ENCODE measurements at places on chromosomes 16 and 17. TPM values are rescaled to one million over a fixed set of nuclear protein-coding genes. Genes with fewer than 3 reads are reported as not detected.

DNA sequence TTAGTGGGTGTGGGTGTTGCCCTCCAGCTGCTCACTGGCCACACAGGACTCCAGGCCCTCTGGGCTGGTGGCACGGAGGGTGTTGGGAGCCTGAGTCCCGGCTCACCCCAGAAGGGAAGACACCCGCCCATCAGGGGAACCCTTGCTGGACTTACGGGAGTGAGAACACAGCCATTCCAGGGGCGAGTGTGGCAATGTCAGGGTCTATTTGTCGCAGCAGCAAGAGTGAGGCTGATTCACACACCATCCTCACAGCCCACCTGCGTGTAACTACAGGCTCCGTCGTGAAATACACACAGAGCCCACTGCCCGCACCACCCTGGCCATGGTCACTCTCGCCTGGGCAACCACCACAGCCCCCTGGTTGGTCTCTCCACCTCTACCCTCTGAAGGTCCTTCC lies 17.8 kb upstream of the AATK start:
- no peak for DNase-seq

DNA sequence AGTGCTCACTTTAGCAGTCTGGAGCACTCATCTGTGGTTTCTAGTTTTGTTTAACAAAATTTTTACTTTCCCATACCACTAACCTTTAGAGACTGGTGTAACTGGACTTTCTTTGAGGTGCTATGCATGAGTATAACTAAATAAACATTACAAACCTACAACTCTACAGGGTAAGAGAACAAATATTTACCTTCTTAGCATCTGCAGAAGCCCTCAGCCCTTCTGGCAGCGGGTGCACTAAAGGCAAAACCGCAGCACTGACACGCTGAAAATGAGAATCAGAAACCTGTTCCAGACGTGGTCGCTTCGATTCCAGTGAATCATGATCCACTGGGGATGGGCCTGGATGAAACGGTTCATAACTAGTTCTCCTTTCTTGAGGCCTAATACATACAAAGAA lies 43.7 kb downstream of the NCOR1 start:
- DNase-seq: no peak

DNA sequence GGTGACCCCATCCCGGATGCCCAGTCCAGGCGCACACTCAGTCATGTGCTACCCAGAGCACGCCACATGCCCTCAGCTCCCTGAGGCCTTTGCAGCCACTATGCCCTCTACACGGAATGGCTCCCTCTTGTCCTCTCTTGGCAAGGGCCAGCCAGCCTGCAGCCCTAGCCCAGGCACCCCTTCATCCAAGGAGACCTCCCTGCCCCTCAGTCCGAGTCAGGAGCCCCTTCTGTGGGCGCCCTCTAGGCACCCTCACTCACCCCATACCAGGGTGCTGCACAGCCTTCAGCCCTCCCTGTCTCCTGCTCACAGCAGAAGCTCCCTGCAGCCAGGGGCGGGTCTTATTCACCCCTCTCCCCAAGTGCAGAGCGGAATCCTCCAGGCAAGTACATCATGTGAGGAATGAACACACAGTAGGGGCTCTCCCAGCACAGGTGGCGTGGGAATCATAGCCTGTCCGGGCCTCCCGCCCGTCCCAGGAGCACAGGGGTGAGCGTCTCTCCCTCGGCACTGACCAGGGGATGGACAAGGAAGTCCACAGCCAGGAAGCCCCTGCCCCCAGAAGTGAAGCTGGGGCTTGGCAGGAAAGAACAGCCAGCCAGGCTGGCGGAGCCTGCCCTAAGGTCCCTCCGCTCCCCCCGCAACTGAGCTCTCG lies 186.9 kb downstream of the RBFOX3 start:
- no peak for DNase-seq

SMARCE1 gene
- 126 TPM for total RNA-seq

ALKBH5 gene
- total RNA-seq: 58.3 TPM

OR4D2 gene
- not detected for total RNA-seq

DNA sequence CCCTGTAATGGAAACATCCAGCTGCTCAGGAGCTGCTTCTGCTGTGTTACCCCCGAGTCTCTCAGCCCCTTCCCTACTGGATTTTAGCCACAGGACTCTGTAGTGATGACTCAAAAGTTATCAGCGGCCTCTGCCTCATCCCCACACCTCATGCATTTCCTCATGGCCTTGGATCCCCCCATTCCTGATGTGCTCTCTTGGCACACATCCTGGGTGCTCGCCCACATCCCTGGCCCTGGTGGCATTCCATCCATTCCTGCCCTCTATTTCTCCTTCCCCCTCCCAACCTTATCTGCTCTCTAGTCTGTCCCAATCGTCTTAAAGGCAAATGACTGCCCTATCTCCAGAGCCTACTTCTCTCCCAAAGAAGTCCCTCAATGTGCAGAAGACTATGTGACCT lies 24.6 kb downstream of the MARF1 start:
- no peak for DNase-seq

GRCh38 chr17:50922107-50922506 lies 56.0 kb upstream of the TOB1 start:
- DNase-seq: no peak

FAM20A gene
- total RNA-seq: 3.7 TPM

- no peak for DNase-seq
Measured at GRCh38 chr16:57645691-57646387, 17.4 kb downstream of the ADGRG1 start.

DNA sequence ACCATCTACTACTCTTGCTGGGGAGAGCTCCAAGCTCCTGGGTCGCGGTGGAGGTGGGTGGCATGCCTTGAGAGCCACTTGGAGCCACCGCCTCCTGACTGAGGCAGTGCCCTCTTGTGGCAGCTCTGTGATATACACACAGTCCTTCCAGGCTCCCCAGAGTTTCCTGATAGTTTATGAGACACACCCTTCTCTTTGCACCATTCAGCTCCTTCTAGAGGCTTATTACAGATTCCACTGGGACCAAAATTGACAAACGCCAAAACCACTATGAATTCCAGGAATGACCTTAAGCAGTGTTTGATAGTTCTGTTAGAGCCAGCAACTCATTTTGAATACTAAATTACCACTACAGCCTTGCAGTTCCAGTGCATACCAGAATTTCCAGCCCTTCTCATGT lies 170.1 kb upstream of the CDH13 start:
- peak; percentile 1 for DNase-seq

FOXF1 gene
- 0.05 TPM for total RNA-seq

DNA sequence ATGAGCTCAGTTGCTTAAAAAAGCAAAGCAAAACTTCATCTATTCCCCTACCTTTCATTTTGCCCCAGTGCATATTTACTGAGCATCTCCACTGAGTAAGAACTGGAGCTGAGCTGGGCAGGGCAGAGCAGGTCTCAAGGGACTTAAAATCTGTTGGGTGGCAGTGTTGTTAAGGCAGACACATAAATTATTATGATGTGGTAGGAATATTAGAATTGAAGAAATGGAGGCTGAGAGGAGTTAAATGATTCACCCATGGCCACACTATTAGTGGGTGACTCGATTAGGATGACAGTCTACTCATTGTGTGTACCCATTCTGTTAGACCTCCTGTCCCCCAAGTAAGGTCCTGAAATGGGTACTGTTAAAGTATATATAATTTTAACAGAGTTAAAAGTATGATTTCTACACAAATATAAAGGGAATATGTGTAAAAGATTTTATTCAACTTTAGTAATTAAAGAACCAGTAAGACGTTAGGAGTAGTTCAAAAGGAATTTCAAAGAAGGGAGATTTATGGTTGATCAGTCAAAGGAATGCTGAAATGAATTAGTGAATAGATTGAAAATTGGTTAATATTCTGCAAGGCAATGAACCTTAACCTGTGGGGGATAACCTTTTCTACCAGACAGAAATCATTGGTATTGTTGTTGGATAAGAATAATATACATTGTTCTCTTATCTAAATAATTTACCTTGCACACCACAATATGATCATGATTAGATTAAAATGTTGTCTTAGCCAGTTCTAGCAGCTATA lies 17.5 kb downstream of the ITGB3 start:
- DNase-seq: no peak

- no peak for DNase-seq
Measured at GRCh38 chr16:81873843-81874752, 95.0 kb downstream of the PLCG2 start.

DNA sequence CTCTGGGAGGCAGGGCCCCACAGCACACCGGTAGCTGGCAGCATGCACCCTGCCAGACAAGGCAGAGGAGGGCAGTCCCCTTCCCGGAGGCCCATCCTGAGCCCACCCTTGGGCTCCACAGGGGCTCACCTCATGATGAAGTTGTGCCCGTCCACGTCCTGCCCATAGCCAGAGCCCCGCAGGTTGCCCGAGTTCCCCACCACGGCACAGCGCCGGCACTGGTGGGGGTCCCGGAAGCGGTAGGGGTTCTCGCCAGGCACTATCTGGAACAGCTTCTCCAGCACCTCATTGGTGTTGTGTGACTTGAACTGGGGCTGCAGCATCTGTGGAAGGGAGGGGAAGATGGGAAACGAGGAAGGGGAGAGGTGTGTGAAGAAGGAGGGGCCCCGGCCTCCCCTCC lies 44.0 kb downstream of the ST3GAL2 start:
- no peak for DNase-seq

CHST4 gene
- 0.24 TPM for total RNA-seq

RNU2-1 gene
- total RNA-seq: not detected

HBA1 gene
- 222 TPM for total RNA-seq

DNA sequence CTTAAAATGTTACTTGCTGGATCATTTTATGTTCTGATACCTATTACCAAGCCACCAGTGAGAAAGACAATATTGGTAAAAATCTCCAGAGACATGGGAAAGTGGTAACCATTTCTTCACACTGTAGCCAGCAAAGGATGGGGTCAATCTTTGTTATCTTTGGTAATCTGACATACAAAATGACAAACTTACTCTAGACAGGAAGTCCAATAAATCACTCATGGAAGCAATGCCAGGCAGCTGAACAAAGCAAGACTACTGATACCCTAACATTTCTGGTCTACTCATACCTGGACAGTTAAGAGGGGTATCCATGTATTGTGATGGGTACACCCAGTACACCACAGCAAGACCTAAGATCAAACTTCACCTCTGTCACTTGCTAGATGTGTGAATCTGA lies 19.0 kb downstream of the GRB2 start:
- DNase-seq: no peak

DNA sequence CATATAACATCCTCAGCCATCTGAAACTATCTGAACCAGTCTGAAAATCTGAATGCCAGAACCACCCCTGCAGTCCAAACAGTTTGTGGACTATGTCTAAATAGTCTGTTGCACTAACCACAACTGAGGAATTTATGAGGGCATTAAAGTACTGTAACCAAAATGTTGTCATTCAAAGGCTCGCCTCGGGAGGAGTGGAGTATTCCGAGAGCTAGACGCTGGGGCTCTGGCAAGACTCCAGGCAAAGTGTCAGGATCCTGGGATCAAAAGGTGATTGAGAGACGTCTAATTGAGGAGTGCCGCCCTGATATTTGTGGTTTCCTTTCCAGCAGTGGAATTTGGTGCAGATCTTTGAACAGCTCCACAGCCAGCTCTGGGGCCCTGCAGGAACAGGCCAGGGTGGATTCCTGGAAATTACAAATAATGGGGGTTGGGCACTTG lies 142.9 kb upstream of the MYOCD start:
- no peak for DNase-seq

- DNase-seq: no peak
Measured at GRCh38 chr17:69088643-69089200, 28.0 kb upstream of the ABCA9 start.

- DNase-seq: peak; percentile 13
Measured at GRCh38 chr17:79707931-79708891, 22.5 kb upstream of the ENPP7 start.

DNA sequence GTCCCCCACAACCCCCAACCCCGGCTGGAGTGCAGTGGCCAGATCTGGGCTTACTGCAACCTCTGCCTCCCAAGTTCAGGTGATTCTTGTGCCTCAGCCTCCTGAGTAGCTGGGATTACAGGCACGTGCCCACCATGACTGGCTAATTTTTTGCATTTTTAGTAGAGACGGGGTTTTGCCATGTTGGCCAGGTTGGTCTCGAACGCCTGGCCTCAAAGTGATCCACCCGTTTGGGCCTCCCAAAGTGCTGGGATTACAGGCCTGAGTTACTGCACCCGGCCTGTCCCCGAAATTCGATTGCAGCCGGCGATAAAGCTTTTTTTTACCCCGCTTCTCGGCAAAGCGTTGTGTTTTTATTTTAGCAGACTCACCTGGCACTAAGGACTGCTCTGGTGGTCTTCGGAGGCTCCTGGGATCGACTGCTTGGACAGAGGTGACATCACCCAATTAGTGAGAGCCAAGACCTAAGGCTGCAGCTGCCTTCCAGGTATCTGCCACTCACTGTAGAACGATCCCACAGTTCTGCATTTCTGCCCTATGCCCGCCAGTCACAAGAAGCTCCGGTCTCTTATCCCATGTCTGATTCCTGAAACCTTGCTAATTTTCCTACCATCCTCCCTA lies 82.2 kb upstream of the ARL4D start:
- DNase-seq: no peak

GRCh38 chr16:30903596-30903995 lies 7.2 kb downstream of the CTF1 start:
- DNase-seq: no peak

CD300A gene
- 28.0 TPM for total RNA-seq

KRTAP2-1 gene
- not detected for total RNA-seq

- no peak for DNase-seq
Measured at GRCh38 chr17:61380217-61380835, 19.3 kb upstream of the TBX2 start.

DNA sequence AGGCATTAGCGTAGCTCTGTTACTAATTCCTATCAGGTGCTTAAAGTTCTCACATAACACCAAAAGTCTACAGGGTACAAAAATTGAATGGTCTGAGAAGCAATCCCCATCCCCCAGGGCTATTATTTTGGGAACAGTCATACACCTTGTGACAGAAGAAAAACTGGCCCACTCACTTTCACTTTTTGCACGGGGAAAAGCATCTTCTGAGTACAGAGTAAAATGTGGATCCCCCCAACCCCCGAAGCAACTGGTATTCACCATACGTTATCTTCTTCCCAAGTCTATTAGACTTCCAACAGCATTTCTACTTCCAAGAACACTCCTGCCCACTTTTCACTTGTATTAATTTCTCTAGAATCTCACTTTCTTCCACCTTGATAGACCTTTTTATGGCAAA lies 11.8 kb downstream of the GGA3 start:
- DNase-seq: no peak

RASL10B gene
- total RNA-seq: 0.76 TPM

OR4D1 gene
- 0.05 TPM for total RNA-seq

- DNase-seq: no peak
Measured at GRCh38 chr17:19978209-19978802, 678 bp upstream of the AKAP10 start.

CYGB gene
- 1.6 TPM for total RNA-seq

KCNG4 gene
- not detected for total RNA-seq

DNA sequence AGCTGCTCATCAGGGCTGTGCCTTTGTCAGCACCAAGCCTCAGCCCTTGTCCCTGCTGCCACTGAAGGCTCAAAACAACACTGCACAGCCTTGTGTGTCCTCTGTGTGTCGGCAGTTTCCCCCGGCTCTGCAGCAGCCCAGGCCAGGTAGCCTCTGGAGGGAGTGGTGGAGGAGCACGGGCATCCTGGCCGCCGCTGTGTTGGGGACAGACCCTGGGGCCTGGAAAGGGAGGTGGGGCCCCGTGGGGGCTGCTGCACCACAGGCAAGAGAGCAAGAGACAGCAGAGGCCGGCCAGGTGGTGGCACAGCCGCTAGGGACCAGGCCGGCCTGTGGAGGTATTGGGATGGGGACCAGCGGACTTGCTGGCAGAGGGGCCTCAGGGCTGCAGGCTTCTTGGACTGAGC lies 96.9 kb upstream of the ZNF750 start:
- DNase-seq: no peak

TAC4 gene
- total RNA-seq: 0.14 TPM

GRB7 gene
- 1.3 TPM for total RNA-seq

All from thymus (tissue), 14 donors.